ENCODE measurements at places on chromosomes 16 and 17.
A peak's percentile ranks its signal among the peaks of the same experiment; 100 is the strongest.

GRCh38 chr17:82031303-82031884, at the start of gene RAC3:
TSS of gene RAC3 (plus strand) at chr17:82031678. CDS start at chr17:82031762, 84 bp downstream.
- no peak for DNase-seq

DNA sequence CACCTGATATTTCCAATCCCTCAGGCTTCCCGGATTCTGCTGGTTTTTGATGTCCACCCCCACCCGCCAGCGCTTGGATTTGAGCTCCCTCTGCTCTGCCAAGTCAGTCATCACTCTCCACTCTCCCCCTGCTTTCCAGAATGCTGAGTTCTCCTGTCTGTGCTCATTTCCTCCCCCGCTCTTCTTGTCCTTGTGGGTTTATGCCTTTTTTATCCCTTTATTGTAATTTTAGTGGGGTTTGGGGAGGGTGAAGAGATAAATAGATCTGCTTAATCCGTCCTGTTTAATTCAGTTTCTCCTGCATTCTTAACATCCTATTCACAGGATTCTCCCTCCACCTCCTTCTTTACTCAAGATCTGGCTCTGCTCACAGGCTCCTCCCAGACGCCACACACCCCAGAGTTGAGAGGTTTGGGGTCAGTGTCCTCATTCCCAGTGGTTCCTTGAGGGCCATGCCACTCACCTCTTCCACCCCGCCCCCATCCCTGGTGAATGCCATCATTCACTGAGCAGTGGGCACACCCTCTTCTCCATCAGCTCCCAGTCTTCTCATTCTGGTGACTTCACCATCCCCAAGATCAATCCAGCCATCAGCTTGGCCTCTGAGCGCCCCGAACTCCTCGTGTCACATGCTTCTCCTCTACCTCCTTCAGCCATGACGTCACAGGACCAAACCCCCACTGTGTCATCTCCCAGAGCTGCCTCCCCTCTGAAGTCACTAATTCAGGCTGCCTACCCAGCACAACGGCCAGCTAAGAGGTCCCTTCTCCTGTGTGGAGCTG, 15.1 kb upstream of the GUCY2D start:
- no peak for DNase-seq

GRCh38 chr17:21008160-21008915, 34.5 kb downstream of the USP22 start:
- no peak for DNase-seq

DNA sequence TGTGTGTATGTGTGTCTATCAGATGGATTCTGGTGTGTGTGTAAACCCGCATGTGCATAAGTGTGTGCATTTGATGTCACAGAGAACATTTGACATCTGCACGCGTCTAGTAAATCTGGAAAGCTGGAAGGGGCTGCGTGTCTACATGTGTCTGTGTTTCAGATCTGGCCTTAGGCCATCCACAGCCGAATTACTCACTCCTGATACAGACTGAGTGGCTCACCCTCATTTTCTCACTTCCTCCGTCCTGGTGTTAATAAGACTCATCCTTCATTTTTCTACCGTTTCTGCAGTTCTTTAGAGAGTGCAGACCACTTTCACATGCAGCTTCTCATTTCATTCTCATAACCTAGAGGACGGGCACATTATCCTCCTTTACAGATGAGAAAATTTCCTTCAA, 491.6 kb downstream of the CDH13 start:
- DNase-seq = no peak

- no peak for DNase-seq
These were observed 48.1 kb downstream of the TBC1D26 start for GRCh38 chr17:15780188-15780587.

DNA sequence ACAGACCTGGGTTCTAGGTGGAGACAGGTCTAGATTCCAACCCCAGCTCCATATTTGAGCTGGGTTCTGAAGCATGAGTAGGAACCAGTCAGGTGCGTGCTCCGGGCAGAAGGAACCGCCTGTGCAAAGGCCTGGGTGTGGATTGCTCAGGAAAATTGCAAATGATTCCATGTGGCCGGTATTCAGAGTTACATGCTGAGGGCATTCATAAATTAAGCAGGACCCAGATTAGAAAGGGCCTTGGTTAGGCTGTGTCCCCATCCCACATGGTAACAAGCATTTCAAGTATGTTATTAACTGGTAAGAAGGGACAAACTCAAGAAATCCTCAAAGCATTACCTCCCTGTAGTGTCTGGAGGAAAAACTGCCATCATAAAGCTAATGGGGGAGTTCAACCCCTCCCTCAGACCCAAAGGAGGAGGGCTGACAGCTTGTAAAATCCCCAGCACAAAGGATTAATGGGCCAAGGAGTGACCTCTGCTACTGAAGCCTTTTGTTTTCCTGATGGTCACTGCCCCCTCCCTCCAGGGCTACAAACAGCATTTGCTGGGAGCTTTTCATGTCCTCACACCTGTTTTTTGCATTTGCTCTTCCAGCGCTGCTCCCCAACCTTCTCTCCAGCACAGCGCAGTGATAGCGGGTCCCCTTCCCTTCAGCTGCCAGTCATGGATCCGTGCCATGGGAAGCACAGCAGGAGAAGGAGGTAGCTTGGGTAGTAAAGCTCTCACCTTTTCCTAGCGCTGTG, 218.0 kb downstream of the C16orf95 start:
- DNase-seq = no peak

DNA sequence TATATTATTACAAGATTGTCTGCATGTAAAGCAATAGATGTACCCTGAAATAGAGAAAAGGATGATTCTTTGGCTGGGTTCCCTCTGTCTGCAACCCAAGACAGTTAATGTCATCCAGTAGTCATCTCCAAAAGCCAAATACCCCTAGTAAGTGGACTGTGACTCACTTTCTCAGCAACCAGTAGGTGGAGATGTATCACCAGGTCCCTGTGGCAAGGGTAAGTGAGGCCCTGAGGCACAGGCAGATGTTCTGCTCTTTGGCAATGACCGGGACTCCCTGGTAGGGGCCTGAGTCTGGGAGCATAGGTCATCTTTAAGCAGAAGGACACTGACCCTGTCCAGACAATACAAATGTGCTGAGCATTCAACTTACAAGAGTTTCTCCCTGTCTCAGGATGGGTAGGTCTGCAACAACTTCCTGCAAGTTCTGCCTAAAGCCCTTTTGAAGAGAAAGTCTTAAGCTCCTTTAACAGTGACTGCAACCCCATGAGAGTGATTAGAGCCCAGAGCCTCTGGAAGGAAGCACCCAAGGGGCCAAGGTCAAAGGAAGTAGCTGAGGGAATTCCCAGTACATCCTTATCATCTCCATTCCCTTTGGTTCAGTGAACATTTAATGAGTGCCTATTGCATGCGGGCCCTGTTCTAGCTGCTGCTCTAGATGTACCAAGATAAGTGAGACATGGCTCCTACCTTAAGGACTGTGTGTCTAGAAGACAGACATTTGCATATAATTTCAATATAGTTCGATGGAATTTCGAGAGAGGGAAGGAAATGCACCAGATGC, 31.9 kb downstream of the PMP22 start:
- no peak for DNase-seq

DNA sequence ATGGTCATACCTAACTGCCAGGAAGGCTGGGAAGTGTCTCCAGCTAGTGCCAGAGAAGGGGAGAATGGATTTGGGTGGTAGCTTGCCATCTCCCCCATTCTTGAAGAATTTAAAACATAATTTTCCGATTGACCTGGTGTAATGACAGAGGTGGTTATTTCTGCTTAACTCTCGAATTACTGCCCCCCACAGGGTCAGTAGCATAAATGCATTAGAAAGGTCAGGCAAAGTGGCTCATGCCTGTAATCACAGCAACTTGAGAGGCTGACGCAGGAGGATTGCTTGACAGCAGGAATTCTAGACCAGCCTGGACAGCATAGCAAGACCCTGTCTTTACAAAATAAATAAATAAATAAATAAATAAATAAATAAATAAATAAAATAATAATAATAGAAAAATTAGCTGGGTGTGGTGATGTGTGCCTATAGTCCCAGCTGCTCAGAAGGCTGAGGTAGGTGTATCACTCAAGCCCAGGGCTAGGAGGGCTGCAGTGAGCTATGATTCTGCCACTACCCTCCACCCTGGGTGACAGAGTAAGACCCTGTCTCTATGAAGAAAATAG, 27.5 kb downstream of the TMC7 start:
- no peak for DNase-seq

GRCh38 chr16:47847220-47847970, 308.4 kb downstream of the ABCC12 start:
- DNase-seq = no peak

- no peak for DNase-seq
These were observed 5.9 kb upstream of the DNASE1L2 start for GRCh38 chr16:2230376-2230775.

- no peak for DNase-seq
These were observed 111.8 kb downstream of the SMG6 start for GRCh38 chr17:2191785-2192184.

GRCh38 chr17:34275881-34276280, 5.9 kb downstream of the CCL7 start:
- no peak for DNase-seq

GRCh38 chr17:77254951-77255825, 114.4 kb downstream of the SEC14L1 start:
- no peak for DNase-seq

DNA sequence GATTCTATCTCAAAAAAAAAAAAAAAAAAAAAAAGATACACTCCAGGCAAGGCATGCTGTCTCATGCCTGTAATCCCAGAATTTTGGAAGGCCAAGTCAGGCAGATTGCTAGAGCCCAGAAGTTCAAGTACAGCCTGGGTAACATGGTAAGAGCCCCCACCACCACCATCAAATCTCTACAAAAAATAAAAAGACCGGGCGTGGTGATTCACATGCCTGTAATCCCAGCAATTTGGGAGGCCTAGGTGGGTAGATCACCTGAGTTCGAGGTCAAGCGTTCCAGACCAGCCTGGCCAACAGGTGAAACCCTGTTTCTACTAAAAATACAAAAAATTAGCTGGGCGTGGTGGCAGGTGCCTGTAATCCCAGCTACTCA, 1.8 kb upstream of the ACLY start:
- no peak for DNase-seq

DNA sequence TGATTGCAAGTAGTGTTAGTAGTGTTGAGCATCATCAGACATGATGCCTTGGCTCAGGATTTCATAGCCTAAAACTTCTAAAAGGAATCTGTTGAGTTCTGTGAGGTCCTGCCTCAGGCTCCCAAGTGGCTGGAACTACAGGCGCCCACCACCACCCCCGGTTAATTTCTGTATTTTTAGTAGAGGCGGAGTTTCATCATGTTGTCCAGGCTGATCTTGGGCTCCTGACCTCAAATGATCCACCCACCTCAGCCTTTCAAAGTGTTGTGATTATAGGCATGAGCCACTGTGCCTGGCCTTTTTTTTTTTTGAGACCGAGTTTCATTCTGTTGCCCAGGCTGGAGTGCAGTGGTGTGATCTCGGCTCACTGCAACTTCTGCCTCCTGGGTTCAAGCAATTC, 5.7 kb downstream of the PSMD11 start:
- DNase-seq = no peak

GRCh38 chr17:55386796-55387332, 34.8 kb downstream of the MMD start:
- DNase-seq = no peak

DNA sequence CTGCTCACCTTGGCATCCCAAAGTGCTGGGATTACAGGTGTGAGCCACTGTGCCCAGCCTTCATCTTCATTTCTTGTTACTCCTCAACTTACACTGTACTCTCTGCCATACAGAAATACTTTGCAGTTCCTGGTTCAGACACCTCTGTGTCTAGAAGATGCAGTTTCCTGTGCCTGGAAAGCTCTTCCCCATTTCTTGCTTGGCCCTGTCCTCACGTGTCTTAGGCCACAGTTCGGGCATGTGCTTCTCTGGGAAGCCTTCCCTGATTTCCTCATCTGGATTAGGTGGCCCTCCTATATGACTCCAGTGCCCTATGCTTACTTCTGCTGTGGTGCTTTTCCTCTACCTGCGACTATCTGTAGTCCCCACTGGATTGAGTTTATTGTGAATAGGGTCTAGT, 26.5 kb upstream of the CDR2 start:
- no peak for DNase-seq

DNA sequence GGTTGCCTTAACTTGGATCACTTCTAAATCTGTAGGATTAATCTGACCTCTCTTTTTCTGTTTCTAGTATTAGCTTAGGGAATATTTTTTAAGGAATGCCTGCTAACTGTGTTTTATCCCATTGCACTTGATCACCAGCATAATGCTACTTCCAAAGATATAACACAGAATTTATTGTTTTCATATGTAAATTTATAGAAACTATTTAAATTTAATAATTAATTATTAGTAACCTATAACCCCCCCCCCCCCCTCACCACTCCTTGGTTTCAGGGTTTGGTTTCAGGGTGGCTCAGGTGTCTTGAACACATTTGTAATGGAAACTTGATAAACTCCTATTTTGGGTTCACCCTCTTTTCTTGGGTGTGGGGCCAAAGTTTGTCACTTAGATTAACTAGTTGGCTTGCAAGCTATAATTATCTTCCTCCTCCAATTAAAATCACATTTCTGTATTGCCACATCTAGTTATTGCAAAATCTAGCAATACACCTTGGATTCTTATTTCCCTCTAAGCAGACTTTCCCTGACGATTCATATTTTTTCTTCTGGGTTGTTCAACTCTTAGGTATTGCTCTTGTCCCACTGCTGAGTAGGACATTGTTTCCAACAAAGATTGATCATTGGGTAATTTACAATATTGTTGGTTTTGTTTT, 18.3 kb downstream of the KRT12 start:
- DNase-seq = no peak

DNA sequence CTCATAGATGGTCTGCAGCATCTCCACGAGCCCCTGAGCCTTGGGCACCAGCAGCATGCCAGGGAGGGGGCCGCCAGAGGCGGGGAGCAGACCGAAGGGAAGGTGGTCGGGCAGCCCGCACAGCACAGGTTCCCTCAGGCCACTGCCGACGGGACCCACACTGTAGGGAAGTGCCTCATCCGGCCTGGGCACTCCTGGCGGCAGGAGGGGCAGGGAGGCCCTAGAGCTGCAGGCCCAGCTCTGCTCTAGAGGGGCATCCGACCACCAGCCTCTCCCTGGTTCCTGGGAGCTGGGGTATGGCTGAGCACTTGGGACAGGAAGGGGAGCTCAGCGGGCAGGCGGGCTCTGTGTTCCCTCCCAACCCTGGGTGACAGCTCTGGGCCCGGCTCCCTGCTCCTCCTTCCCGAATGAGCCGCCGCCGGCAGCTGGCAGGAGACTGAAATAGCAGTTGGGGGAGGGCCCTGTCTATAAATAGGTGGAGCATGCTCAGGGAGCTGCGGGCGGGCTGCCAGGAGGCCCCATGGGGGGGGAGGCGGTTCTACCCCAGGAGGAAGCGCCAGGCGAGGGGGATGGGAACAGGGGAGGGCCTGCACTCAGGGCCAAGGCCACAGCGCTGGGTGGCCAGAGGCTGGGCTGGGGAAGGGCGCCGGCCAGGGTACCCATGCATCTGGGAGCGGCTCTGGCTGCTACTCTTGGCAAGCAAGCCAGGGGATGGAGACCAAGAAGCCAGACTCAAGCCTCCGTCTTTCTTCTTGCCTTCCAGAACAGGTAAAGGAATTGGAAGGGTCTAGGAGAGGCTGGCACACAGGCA, 12.4 kb downstream of the HDAC5 start:
- peak; percentile 35 for DNase-seq

- DNase-seq = no peak
These were observed 55.8 kb downstream of the CDRT4 start for GRCh38 chr17:15411384-15412198.

- peak; percentile 3 for DNase-seq
These were observed 123.7 kb downstream of the METRNL start for GRCh38 chr17:83203073-83203471.

GRCh38 chr17:74761931-74762330, 13.5 kb downstream of the NHERF1 start:
- no peak for DNase-seq

GRCh38 chr16:27818246-27818645, 245.3 kb downstream of the GSG1L start:
- DNase-seq = no peak

GRCh38 chr17:77235370-77235941, 94.7 kb downstream of the SEC14L1 start:
- DNase-seq = no peak

Data from activated T-cell treated with anti-CD3 and anti-CD28 coated beads, Interleukin-2, amount 50 U/mL, for 4 hours (primary cell).